ENCODE measurements at places on chromosomes 3 and 15.
A peak's percentile ranks its signal among the peaks of the same experiment; 100 is the strongest.

- DNase-seq, result no peak
These were observed 1.9 kb downstream of the RAF1 start for GRCh38 chr3:12661926-12662592.

DNA sequence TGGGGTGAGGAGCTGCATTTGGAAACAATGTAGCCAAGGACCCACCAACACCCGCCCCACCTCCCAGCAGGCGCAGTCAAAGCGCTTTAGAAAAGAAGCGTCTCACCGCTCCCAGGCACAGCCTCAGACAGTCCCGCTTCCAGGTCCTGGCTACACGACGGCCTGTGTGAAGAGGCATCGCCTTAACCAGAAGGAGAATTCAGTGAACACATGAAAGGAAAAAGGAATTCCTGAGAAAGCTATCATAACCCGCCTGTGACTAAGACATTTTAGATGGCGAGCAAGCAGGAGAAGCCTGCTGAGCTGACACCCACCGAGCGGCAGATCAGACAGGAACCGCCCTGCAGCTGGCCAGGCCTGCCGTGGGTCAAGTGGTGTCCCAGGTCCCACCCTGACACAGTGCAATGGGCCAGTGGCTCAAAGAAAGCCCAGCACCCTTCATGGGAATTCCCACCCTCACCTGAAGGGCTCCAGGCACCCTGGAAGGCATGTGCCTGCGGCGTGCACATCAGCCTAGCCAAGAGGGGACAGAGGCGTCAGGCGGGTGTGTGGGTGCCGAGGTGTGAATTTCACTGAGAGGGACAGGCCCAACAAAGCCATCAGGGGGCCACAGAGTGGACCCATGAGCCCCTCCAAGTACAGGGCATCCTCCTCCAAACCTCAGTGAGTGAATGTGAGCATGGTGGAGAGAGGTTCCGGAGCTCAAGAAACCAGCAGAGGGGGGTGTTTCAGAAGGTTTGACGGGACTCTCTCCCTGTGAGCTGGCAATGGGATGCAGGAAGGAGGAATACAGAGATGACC is 144.8 kb downstream of the NSMCE3 start:
- no peak for DNase-seq

GRCh38 chr3:30097022-30097650 is 509.3 kb upstream of the TGFBR2 start:
- peak; percentile 54 for DNase-seq

DNA sequence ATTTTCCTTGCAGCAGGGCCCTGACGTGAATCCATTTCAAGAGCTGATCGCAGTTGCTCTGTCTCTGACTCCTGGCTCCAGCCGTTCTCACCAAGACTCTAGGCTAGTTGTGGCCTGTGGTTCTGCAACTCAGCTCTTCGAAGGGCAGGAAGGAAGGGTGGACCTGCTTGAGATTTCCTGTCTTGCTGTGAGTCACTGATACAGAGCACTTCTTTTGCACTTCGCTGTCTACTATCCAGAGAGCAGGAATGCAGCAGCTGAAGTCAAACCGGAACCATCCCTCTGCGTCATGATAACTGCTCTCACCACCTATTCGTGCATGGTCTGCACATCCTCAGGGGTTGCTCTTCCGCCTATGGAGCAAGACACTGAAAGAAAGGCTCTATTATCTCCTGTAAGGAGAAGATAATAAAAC is 59.7 kb downstream of the RAP2B start:
- no peak for DNase-seq

DNA sequence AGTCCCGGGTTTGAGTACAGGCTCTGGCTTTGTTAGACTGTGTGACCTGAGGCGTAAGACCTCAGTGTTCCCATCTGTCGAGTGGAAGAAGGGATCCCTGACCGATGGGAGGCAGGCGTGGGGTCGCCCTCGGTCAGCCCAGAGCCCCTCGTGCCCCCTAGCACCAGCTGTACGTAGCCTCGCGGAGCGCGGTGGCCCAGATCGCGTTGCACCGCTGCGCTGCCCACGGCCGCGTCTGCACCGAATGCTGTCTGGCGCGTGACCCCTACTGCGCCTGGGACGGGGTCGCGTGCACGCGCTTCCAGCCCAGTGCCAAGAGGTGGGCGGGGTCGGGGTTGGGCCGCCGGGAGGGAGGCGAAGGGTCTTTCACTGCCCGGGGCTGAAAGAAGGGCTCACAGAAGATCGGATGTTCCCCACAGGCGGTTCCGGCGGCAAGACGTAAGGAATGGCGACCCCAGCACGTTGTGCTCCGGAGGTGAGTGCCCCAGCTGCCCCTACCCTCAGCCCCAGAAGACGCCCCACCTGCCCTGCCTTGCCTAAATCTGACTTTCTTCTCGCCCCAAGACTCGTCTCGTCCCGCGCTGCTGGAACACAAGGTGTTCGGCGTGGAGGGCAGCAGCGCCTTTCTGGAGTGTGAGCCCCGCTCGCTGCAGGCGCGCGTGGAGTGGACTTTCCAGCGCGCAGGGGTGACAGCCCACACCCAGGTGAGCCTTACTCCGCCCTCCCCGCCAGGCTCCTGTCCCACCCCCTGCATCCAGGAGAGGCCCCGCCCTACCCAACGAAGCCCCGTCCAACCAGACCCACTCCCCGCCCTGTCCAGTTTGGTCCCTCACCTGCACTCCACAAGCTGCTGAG is 3.5 kb upstream of the LSMEM2 start:
- DNase-seq, result no peak

DNA sequence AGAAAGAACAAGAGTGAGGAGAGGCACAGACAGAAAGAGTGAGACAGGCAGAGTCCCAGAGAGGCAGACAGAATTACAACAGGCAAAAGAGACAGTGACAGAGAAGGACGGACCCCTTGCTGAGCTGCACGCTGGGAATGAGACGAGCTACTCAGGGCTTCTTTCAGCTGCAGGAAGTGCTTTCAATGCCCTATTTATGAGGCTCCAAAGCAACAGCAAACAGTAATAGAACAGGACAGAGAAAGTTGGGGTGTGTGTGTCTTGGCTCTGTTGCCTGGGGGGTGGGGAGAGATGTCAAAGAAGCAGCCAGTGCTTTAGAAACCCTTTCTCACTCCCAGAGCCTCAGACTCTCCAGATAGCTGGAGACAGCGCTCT is 502 bp upstream of the TIMP4 start:
- no peak for DNase-seq

DNA sequence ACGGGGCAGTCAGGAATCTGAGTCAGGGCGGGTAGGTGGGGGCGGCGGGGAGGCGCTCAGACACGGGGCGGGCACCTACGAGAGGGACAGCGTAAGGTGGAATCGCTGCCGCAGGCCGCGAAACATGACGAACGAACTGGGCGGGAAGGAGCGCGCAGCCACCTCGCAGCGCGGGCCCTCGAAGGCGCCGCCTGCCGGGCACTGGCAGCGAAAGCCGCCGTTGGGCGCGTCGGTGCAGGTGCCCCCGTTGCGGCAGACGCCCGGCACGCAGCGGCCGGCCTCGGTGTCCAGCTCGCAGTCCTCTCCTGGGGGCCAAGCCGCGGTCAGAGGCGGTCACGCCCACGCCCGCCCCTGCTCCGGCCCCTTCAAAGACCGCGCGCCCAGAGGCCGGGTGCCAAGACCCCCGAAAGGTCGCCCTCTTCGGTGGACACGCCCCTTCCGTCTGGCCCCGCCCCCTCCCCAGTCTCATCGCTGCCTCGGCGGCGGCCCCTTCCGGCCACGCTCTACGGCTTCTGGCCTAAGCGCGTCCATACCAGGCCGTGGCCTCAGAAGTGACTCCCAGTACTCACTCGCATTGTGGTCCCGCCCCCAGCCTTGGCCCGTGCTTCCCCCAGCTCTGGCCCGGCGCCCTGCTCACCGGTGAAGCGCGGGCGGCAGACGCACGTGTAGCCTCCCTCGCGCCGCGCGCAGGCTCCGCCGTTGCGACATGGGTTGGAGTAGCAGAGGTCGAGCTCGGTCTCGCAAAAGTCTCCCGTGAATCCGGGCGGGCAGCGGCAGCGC is 6.4 kb downstream of the CELSR3 start:
- peak; percentile 86 for DNase-seq

GRCh38 chr3:179474480-179474879 is 23.2 kb upstream of the GNB4 start:
- no peak for DNase-seq

DNA sequence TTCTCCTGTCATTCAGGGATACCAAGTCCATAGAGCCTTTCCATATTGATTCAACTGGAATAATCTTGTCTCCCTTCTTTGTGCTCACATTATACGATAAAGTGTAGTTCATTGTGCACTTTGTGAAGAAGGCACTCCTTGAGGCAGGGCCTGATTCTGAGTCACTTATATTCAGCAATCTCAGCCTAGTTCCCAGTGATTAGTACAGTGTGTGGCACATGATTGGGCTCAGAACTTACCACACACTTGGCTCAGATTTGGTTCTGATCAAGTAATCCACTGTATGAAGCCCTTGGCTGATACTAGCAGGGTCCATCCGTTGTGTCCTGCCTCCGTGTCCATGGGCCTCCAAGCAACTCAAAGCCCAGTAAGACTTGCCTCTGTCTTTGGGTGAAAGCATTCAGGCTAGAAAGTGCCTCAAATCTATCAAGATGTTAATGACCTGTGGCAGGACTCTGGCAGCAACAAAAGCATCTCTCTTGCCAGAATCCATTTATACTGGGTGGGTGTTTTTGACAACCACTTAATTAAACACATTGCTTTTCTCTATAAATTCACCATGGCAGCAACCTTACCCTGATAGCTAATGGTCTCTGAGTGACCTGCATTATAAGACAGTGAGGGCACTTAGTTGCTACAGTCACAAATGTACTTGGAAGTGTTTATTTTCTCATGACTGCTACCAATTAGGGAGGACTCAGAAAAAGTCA is 51.3 kb downstream of the TPRG1 start:
- DNase-seq, result no peak

DNA sequence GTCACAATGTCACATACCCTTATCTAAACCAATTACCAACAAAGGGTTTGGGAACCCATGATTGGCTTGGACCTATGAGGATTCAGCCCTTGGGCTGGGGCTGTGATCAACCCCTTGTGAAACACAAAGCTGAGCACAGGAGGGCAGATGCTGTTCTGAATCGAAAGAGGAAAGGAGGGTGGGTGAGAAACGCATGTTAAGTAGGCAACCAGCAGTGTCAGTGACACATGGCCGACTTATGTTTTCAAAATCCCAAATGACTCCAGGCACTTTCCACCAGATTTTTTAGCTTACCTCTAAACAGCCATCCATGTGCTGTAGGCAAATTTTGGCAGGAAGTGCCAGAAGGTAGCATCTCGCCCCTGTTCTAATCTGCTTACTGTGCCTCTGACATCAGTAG is 34.1 kb upstream of the KLHL25 start:
- no peak for DNase-seq

DNA sequence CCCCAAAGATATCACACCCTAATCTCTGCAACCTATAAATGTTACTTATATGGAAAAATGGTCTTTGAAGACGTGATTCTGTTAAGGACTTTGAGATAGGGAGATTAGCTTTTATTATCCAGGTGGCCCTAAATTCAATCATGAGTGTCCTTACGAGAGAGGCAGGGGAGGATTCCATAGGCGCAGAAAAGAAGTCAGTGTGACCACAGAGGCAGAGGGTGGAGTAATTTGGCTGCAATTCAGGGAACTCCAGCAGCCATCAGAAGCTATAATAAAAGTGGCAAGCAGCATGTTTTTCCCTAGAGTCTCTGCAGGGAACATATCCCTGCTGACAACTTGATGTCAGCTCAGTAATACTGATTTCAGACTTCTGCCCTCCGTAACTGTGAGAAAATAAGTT is 315.2 kb upstream of the ROBO2 start:
- no peak for DNase-seq

- DNase-seq, result no peak
These were observed 98.2 kb upstream of the CHD2 start for GRCh38 chr15:92801774-92802464.

GRCh38 chr15:56919609-56920366 is 1.3 kb downstream of the TCF12 start:
- DNase-seq, result no peak

GRCh38 chr3:85594676-85595075 is 635.9 kb downstream of the CADM2 start:
- DNase-seq, result no peak

GRCh38 chr3:179446501-179446900 is 4.8 kb downstream of the GNB4 start:
- DNase-seq, result no peak

GRCh38 chr3:67655364-67656121 is 1.1 kb upstream of the SUCLG2 start:
- DNase-seq, result no peak

- DNase-seq, result no peak
These were observed 291.2 kb upstream of the STT3B start for GRCh38 chr3:31241533-31241932.

DNA sequence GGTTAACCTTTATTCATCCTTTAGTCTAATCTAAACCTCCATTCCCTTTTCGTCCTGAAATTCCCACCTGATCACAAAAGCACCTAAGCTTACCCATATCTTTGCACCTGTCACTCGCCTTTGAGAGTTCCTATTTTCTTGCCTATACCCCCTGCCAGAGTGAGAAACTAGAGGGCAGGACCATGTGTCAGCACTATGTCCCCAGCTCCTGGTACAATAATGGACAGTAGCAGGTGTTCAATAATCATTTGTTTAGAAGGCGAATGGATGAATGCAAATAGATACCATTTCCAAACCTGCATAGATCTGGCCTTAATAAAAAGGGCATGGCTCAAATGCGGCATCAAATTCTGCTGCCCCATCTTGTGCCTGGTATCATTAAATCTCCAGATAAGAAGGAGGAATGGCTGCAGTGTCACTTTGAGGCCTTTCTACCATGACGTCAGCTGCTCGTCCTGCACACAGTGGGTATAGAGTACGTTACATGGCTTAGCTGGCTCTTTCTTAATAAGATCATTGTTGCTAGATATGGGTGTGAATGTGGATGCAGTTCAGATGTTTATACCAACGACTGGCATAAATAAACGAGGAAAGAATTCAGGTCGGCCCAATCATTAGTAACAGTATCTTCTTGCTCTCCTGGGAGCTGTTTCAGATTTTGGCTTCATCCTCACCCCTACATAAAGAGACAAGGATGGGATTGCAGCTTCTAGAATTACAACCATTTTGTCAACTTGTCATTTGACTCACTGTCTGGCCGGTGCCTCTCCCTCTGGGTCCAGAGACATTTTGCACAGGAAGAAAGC is 148.7 kb downstream of the RORA start:
- no peak for DNase-seq

DNA sequence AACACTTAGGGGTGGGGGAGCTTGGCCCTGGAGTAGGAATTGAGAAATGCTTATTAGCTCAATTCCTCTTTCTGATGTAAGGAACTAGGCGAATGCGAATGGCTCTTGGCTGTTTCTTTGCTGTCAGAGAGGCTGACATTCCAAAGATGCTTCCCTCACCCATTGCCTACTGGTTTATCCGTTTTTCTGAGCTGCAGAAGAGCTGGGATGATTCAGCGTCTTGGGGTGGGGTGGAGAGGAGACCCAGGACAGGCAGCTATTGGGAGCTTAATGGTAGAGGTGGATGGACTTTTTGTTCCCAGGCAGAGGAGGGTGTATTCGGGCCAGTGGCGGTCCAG is 9.8 kb downstream of the PLEKHO2 start:
- no peak for DNase-seq
